ENCODE measurements at places on chromosomes 7 and 10.

- DNase-seq: no peak
Measured at GRCh38 chr7:78558566-78558965, 760.0 kb downstream of the PHTF2 start.

GRCh38 chr7:151138153-151138851 is 29.2 kb downstream of the GBX1 start:
- no peak for DNase-seq

DNA sequence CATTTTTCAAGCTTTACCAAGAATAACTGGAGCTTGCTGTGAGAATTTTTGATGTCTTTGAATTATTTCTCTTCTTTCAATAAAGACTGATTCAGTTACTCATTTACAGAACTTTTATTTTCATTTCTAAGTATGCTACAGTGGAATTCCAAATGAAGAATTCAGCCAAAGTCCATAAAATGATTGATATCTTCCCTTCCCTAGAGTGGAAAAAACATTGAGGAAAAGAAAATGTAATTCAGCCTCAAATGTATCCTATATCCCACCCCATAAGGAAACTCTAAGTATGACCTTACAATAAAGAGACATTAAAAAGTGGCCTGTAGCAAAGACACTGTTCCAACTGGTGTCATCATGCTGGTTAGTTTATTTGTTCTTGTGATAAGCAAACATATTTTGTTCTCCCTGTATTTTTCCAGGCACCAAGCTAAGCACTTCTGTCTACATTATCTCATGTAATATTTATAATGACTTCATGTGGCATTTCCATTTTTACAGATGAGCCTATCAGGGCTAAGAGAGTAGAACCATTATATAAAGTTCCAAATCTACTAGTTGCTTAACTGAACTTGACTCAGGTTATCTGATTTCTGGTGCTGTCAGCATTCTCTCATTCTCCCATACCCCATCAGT is 450.4 kb downstream of the NEBL start:
- no peak for DNase-seq

- DNase-seq: no peak
Measured at GRCh38 chr10:12954866-12955265, 46.6 kb downstream of the CCDC3 start.

GRCh38 chr7:23074443-23075261 is 30.9 kb upstream of the KLHL7 start:
- DNase-seq: no peak

DNA sequence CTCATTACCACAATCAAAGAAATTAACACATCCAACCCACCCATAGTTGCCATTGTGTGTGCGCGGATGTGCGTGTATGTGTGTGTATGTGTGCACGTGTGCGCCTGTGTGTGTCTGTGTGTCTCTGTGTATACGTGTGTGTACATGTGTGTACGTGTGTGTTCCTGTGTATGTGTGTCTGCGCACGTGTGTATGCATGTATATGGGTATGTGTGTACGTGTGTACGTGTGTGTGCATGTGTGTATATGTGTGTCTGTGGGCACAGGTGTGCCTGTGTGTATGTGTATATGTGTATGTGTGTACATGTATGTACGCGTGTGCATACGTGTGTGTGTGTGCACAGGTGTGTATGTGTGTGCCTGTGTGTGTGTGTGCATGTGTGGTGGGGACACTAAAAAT is 48.9 kb downstream of the EGFR start:
- DNase-seq: no peak

GRCh38 chr7:18177815-18178660 is 150.4 kb upstream of the PRPS1L1 start:
- DNase-seq: no peak

DNA sequence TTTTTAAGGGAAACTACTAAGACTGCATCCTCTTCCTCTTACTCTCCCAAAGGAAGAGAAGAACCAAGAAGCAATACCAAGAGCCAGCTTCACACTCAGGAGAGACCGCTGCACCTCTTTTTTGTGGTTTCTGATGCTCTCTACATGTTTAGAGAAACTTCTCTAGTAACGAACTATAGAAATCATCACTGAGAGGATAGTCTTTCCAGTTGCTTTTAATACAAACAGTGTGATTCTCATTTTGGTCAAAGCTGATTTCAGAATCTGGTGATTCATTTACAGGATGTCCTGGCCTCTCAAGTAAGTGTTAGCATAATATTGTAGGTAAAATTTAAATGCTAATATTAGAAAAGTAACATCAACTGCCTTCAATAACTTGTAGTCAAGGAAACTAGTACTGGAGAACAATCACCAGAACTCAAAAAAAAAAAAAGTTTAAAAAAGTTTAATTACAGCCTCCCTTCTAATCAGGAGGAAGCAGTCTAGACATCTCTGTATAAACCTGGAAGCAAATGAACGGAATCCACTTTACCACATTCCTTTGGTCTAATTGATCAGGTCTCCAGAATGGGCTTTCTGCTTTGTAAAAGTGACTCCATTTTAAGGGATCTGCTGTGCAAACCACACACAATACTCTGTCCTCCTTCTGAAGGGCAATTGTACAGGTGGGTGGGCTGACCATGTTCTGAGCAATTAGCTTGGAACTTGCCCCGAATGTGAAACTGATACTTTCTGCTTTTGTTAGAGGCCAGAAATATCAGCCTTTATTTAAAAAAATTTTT is 3.0 kb downstream of the LAMB1 start:
- no peak for DNase-seq

DNA sequence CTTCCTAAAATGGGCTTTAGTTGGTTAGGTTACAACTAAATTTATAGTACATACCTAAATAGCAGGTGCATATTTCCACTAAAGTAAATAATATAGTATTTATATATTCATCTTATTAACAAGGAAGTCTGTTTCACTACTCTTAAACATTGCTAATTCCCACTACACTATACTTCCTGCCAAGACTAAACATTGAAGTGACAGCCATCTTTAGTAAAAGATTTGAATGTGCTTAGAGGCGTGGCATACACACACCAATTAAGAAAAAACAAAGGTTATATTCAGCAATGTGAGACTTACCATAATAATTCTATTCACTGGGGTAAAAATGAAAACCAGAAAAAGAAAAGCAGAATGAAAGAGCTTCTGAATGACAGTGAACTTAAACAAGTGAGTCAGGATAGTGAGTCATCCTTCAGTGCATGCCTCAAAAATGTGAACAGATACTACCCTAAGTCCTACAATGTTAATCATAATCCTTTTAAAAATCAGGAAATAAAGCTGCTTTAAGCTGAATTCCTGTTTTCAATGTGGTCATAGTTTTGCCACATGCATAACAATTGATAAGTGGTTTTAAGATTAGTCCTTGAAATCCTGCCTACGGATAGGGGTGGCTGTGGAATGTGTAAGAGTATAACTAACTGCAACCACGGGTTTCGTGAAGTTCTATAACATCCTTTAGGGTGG is 59.4 kb downstream of the USP6NL start:
- no peak for DNase-seq

- DNase-seq: no peak
Measured at GRCh38 chr10:124197371-124198124, 104.2 kb upstream of the CHST15 start.

DNA sequence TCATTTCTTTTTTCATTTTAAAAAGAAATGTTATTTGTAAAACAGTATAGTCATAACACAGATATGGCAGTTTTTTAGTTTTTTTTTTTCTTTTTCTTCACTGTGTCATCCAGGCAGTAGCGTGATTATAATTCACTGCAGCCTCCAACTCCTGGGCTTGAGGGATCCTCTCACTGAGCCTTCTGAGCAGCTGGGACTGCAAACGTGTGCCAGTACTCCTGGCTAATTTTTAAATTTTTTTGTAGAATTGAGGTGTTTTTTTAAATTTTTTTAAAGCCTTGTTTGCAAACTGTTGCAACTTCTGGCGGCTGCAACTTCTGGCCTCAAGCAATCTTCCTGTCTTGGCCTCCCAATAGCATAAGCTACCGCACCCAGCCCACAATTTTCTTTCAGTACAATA is 63.0 kb downstream of the HELLS start:
- no peak for DNase-seq

- no peak for DNase-seq
Measured at GRCh38 chr10:133052076-133052475, 35.6 kb upstream of the ADGRA1 start.

GRCh38 chr10:16915300-16915699 is 98.1 kb upstream of the RSU1 start:
- DNase-seq: no peak

DNA sequence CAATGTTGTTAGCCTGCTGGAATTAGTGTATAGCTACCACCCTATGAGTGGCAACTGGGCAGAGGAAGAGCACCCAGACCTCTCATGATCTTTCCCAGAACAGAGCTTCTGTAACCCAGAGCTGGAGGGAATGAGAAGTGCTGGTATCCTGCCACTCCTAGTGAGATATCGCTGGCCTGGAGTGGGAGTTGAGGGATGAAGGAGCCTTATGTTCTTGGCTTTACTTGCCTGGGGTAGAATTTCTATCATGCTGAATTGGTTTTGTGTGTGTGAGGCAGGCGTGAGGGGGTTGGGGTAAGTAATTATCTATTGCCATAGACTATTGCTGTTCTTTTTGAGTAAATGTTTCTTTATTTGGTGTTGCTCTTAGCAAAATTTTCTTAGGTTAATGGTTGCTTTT is 146.6 kb downstream of the ATRNL1 start:
- DNase-seq: no peak

- DNase-seq: no peak
Measured at GRCh38 chr10:62980687-62981086, 152.4 kb upstream of the NRBF2 start.

DNA sequence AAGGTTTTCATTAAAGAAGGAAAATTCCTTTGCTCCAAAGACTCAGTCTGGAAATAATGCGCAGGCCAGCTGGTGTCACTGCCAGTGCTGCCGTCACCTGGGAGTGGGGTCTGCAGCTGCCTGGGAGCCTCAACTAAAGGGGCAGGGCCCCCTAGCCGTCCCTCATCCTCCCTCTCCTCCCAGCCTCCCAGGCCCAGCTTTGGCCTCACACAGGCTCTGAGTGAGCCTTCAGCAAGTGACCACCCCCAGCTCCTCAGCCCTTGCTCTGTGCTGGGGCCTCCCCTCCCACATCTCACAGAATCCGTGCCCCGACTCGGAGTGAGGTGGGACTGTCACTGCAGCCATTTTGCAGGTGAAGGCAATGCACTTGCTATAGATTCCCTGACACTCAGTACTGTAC is 11.1 kb upstream of the RET start:
- no peak for DNase-seq

DNA sequence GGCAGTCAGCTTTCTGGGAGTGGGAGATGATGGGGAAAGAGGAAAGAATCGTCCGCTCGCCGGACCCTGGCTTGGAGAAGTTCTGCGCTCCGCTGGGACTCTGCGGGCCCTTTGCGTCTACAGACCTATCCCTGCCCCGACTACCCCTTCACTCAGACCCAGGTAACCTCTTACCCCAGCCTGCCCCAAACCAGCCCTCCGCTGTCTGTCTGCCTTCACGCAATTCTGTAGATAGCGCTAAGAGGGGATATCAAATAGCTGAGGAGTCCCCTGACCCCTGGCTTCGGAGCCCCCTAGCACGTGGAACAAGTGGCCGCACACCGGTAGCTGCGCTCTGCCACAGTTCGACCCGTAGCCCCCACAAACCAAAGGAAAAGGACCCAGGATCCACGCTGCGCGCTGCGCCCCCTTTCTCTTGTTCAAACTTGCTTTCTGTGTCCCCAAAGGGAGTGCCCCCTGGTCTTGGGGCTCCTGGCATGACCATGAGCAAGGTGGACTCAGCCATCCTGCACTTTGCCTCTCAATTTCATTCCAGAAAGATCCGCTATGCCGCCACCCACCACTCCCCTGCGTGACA is 7.0 kb downstream of the HOXA4 start:
- DNase-seq: no peak

DNA sequence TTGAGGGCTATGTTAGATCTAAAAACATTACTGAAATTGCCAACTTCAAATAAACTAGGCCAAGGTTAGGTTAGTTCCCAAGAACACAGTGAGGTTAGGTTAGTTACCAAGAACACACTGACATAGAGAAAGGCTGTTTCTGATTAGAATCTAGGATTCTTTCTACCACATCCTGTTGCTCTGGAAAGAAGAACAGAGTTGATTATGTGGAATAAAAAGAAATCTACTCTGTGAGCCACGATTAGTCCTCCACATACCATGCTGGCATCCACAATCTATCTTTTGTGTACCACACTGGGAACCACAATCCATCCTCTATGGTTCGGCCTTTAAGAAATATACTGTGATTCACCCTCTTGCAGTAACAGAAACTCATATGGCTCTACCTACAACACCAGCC is 91.4 kb downstream of the LRRTM3 start:
- no peak for DNase-seq

- DNase-seq: no peak
Measured at GRCh38 chr7:140000666-140001268, 62.0 kb downstream of the PARP12 start.

GRCh38 chr7:40300146-40300670 is 165.4 kb downstream of the SUGCT start:
- no peak for DNase-seq

DNA sequence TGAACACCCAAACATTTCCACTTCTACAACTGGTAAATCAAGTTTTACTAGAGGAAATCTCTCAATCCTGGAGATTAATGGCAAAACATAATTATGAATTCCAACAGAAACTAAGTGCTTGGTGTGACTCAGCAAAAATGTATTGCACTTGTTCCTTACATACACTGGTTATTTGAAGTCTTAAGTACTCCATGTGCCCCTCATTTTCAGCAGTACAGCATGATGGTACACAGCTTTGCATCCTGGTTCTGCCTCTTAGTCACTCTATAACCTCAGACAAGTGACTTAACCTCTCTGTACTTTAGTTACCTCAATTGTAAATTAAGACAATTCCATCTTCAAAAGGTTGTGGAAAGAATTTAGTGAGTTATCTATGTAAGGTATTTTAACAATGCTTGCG is 12.9 kb downstream of the SLC16A12 start:
- DNase-seq: no peak

DNA sequence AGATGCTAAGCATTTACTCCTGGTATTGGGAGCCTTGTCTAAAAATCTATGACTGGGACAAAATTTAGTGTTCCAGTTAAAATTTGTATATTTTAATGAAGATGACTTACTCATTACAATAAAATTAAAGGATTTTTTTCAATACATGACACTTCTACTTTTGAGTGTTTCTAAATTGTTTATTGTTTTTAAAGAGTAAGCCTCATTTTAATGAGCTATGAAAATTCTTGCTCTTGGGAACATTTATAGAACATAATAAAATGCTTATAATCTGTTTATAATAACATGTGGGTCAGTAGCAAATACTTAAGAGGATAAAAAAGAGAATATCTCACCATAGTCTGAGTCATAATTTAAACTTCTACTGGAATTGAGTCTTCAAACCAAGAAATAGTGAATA is 149.5 kb downstream of the PLCE1 start:
- DNase-seq: no peak

DNA sequence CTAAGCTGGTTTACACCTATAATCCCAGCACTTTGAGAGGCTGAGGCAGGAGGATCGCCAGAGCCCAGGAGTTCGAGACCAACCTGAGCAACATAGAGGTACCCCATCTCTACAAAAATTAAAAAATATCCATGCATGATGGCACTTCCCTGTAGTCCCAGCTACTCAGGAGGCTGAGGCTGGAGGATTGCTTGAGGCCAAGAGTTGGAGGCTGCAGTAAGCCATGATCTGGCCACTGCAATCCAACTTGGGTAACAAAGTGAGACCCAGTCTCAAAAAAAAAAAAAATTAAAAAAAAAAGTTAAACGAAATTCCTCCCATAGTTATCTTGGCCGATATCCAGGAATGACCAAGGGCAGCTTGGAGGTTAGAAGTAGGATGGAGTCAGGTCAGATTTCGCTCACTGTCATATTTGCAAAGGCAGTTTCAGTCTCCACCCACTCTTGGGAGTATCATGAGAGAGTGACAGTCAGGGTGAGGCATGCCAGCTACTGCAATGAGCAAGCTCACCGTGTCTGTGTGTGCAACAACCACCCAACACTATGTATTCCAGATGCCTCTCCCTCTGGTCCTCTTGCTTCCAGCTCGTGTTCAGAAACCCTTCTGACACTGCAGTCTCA is 6.0 kb upstream of the ZDHHC4 start:
- no peak for DNase-seq
